ENCODE measurements at places on chromosomes 5 and 9.
A peak's percentile ranks its signal among the peaks of the same experiment; 100 is the strongest.

GRCh38 chr5:65086234-65086890 lies 317.6 kb downstream of the CWC27 start:
- no peak for DNase-seq

DNA sequence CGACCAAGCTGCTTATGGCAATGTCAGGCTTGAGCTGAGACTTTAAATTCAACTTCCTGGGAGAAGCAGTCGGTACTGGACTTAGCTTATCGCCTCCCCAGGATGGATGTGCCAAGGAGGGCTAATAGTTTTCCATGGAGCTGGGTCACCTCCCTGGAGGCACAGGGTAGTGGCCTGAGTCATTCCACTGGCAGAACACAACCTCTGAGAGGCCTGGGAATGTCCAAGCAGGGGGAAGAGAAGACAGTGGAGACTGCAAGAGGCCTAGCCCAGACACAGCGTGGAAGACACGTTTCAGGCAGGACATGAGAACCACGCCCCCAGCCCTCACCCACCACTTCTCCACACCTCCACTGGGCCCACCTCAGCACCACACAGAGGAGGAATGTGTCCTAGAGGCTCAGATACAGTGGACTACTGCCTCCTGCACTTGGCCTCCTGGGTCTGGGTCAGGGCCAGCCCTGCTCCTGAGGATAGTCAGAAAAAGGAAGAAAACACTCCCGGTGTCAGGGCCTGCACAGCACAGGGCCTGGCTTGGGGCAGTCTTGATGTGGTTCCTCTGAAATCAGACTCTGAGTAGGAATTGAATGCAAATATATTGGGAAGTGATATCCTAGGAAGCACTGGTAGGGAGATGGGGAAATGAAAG lies 171.8 kb downstream of the FSTL4 start:
- DNase-seq: no peak

- no peak for DNase-seq
Measured at GRCh38 chr5:73298772-73299630, 126.0 kb downstream of the TMEM174 start.

DNA sequence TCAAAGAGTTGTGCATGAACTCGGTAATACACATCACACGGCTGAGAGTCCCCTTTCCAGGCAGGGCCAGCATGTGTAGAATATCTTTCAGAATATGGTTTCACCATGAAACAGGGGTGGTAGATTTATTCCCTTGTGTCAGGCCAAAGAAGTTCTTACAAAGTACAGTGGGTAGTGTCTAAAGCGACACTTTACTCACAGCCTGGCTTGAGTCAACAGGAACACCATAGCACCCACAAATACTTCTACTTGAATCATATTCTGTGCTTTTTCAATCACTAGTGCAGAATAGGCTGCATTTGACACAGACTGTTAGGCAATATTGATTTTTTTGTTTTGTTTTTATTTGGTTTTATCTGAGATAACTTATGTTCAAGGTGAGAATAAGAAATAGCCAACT lies 12.6 kb downstream of the LSM11 start:
- no peak for DNase-seq

DNA sequence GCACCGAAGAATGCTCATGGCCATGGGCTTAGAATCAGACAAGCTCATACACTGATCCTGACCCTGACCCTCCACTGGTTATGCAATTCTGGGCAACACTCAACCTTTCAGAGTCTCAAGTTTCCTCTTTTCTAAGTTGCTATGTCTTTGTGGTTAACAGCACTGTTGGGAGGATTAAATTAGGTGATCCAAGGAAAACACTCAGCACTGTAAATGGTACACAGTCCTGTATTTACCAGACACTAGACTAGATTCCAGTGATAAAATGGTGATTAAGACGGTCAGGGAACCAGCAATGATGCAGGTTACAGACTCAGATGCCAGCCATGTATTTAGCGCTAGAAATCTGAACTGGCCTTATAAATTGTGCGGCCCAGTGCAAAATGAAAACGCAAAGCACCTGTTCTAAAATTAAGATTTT lies 8.1 kb downstream of the ARL15 start:
- peak; percentile 33 for DNase-seq

GRCh38 chr5:32562843-32563242 lies 22.5 kb upstream of the SUB1 start:
- no peak for DNase-seq

- no peak for DNase-seq
Measured at GRCh38 chr9:129500161-129500862, 120.6 kb downstream of the C9orf50 start.

- no peak for DNase-seq
Measured at GRCh38 chr5:82748688-82749460, 328.3 kb downstream of the TMEM167A start.
